ENCODE measurements at places on chromosomes 7 and 10.

DNA sequence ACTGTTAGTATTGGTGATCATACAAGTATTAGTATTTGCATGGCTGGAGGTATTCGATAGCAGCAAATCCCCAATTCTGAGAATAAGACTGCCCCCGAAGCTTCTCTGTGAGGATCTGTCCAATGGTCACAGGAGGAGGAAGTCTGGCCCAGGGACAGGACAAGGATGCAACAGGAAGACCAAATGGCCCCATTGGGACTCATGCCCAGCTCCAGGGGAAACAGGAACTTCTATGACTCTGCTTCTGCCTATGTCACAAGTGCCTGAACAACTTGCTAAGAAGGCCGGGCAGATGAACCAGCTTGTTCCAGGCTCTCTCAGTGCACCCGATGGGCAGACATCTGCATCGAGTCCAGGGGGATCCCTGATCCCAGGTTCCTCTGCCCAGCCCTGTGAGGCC, 172.0 kb upstream of the GRB10 start:
- DNase-seq: no peak

GRCh38 chr10:90213346-90213745, 512.0 kb downstream of the KIF20B start:
- no peak for DNase-seq

DNA sequence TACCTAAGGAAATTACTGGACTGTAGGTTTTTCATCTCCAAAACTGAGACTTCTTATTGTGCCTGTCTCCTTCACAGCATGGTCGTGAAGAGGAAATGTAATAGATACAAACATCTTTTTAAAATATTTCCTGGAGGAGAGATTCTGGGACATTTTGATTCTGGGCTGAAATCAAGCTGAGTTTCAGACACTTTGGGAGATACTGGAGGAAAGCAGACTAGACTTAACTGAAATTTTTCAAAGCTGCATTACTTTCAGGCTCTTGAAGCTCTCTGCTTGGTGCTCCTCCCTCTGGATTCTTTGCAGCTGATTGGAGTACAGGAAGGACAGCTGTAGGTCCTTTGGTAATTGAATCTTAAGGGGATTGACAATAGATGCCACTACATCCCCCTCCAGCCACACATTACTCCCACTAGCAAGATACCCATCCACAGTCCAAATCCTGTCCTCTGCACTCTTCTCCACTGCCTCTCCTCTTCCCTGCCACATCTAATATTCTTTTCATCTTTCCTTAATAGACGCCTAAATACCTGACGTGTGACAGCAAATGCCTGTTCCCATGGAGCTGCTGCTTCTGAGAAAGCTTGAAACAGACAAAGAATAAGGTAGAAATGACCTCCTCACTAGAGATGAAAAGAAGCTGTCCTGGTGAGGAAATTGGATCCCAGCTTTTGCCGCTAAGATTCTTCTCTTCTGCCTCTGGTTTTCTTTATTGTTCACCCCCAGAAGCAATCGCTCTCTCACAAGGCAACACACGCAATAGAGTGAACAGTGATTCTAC, 111.5 kb upstream of the PHYHIPL start:
- no peak for DNase-seq

DNA sequence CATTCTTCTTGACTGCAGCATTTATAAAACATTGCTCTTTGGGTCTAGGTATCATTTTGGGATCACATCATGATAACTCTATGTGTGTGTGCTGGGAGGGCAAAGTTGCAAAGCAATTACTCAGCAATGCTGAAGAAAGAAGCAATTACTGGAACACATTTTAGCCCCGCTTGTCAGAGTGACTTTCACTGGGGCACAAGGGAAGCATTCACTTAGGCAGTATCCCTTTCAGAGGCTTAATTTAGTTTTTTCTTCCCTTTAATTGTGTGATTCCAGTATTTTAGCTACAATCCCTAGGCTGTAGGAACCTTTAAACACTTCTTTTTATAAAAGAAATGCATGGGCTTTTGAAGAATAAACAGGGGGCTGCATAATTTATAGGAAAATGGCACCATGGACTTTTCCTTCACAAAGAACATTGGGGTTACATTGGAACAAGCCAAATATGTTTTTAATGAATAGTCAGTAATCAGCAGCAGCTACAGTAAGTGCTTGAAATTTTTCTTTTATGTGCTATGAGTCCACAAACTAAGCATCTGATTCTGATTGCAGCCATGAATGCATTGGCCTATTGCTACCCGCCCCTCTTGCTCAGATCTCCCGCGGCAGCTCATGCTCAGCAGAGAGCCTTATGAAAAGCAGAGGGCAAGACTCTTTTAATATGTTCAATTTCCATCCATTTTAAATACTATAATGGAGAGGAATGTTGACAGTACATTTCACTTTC, 51.2 kb upstream of the NXPH1 start:
- no peak for DNase-seq

DNA sequence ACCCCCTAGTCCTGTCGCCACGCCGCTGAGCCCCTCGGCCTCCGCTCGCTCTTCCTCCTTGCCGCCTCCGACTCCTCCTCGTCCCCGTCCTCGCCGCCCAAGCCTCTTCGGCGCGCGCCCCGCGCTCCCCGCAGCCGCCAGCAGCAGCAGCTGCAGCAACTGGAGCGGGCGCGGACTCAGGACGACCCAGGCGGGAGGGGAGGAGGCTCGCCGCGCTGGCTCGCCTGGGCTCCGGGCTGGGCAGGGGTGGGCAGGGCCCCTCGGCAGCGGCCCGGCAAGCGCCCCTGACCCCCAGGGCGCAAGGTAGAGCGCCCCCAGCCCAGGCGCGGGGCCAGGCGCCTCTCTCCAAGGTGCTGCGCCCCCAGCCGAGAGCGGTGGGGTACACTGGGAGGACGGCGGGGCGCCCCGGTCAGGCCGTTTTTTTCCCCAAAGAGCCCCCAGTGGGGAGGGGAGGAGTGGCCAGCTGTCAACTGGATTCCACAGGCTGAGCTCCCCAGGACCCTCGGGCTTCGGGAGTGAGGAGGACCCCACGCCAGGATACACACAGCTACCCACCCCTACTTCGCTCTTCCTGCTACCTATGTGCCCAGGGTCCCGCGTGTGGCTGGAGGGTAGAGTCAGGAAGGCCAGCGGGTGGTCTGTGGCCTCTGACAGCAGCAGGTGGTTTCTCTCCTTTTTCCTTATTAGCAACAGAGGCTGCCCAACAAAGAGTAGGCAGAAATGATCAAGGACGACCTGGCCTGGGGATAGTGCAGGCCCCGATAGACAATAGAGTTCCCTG, 903 bp upstream of the KCNMA1 start:
- DNase-seq: no peak

GRCh38 chr7:46492466-46492865, 571.4 kb upstream of the IGFBP3 start:
- DNase-seq: no peak

DNA sequence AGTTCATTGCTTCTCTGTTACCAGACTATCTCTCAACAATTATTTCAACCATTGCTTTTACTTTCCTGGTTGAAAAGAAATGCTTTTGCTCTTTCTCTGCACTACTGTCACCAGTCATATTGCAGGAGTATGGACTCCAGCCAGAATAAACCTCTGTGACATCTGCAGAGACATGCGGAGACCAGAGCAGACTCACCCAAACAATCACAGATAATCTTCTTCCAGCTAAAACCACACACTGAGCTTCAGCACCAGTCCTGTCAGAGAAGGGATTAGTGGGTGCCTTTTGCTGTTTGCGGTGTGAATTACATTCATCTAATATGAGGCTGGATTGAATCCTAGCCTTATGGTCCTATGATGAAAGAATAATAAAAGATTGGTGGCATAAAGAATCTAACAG, 258.6 kb downstream of the CNTNAP2 start:
- DNase-seq: no peak

DNA sequence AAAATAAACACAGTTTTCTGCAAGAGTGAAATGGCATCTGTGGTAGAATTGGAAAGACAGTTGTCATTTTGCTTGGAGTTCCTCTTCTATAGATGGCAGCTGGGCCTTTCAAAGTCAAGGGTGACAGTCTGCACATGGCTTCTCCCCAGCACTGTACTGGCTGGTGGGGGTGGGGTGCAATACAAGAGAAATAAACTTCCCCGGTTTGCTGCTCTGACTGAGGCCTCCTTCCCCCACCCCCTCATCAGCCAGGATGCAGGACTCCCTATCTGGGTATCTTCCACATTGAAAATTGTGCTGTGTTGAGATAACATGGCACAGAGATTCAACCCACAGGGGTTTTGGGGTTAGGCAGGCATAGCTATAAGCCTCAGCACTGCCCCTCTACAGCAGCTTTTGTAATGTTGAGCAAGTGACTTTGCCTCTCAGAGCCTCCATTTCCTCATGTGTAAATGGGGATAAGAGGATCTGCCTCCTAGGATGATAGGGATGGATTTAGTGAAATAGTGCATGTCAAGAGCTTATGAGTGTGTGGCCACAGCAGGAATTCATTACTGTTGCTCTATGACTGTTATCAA, 85.8 kb upstream of the WDR11 start:
- no peak for DNase-seq

- DNase-seq: no peak
These were observed 45.9 kb downstream of the TMEM270 start for GRCh38 chr7:73906874-73907273.

GRCh38 chr7:134395604-134396003, 63.3 kb downstream of the AKR1B1 start:
- DNase-seq: no peak

- no peak for DNase-seq
These were observed 1115.3 kb downstream of the REEP3 start for GRCh38 chr10:64636461-64636860.

GRCh38 chr7:148575640-148576411, 14.7 kb upstream of the C7orf33 start:
- no peak for DNase-seq

DNA sequence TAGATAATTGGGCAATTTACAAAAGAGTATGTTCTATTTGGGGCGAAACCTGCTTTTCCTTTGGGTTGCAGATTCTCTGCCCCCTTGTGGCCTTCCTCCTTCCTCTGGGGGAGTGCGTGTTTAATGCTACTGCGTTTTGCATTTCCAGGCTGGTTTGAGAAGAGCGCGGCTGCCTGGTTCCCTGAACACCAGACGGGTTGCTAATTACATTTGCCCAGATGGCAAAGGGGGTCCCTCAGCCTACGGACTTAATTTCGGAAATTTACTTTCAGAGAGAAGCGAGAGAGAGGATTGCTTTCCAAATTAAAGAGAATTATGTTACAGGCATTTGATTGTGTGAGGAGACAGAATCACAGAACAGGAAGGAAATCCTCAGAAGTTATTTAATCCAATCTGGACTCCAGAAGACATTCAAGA, 91.9 kb upstream of the JAZF1 start:
- no peak for DNase-seq

DNA sequence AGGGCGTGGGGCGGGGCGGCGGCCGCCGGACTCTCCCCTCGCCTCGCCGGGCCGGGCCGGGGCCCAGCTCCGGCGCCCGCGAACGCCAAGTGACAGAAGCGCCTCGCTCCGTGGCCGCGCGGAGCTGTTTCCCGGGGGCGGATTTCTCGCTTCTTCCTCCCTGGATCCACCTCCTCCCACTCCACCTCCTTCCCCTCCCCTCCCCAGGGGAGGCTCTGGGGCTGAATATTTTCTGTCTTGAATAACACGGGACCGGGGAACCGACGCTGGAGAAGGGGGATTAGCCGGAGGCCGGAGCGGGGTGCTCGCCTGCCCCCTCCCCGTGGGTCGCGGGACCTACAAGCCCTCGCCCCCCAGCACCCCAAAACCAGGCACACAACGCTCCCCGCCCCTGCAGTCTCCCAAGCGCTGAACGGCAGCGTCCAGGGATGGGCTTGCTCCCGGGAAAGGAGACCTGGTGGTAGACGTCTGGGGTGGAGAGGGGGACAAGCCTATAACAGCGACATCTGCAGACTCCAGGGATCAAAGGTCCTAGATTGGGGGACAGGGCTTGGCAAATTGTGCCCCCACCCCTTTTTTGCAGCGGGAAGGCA, at the start of gene ARHGAP21:
Gene ARHGAP21 (minus strand): TSS at position 100 of the 593 bp plus-strand sequence. CDS start 1,988 bp downstream, outside the sequence.
- DNase-seq: no peak

GRCh38 chr7:93414574-93414973, 159.9 kb downstream of the CALCR start:
- no peak for DNase-seq

GRCh38 chr10:122380703-122381102, 6.2 kb downstream of the PLEKHA1 start:
- no peak for DNase-seq

DNA sequence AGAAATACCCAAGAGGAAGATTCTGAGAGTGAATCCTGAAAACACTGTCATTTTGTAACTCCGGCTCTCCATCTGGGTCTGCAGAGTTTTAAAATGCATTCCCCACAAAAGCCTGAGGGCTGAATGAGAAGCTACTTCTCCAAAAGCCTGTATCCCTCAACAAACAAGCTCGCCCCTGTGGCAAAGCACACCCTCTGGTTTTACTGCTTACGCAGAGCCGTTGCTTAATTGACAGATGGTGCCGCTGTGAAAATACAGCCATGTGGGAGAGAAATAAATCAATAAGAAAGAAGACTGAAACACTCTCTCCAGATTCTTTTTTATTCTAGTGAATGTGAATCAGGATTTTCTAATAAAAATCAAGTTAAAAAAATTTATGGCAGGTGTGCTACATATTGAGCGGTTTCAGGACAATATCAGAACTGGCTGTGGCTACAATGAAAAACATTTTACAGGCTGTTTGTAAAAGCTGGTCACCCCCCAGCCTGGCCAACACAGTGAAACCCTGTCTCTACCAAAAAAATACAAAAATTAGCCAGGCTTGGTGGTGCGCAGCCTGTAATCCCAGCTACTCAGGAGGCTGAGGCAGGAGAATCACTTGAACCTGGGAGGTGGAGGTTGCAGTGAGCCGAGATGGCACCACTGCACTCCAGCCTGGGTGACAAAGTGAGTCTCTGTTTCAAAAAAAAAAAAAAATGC, 32.5 kb downstream of the C7orf33 start:
- DNase-seq: no peak

DNA sequence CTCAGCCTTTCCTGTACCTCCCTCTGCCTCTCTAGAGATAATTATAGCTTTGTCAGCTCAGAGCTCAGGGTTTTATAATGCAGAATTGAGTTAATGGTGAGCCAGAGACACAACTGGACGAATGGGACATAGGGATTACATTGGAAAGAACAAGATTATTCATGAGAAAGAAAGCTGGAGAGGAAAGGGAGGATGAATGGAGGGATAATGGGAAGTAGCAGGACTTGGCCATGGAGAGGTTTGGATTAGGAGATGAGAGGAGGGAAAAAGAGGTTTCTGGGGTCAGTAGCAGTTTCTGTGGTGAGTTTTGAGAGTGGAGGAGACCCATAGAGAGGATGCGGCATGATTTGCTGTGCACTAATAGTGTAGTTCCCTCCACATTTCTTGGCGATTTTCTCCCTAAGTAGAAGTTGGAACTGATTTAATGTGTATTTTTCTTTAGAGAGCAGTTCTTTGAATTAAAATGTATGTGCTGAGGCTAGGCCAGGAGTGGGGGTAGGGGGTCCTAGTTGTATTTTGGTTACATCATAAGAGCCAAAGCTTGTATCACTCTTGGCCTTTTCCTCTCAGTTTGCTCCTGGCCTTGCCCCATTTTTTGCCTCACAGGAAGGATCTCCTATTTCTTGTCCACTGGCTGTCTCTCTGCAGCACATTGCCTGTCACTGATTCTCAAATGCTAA, 107.4 kb downstream of the MKX start:
- no peak for DNase-seq

Data from cortex of kidney (tissue), 1 donor.